ENCODE measurements at places on chromosomes 5 and 9.

- no peak for DNase-seq
These were observed 36.9 kb upstream of the TNPO1 start for GRCh38 chr5:72779520-72779919.

DNA sequence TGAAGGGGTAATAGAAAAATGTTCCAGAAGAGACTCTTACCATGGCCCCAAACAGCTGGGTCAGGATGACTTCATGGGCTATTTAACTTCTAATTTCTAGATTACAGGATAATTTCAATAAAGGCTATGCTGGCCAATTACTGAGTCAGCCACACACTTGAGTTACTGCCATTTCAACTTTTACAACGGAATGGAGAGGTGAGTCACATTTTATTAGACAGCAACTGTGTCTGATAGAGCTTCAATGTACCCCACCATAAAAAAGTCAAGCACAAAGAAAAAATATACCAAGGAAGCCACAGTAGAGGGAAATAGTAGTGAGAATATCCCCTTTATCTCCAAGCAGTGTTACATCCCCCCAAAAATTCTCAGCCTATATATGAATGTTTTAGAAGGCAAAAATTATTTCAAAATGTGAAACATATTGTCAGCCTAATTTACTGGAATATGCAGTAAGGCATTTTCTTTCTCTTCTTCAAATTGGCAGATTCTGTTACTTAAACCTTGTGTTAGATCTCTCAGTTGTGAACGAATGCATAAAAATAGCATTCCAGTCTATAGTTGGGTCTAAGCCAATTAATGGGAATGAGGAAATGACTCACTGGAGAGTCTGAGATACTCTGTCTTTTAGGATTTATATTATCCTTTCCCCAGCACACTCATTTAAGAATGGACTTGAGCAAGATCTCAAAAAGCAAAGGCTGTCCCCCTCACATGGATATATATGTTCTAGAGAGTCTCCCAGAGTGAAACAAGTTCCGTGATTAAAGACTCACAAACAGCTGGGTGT lies 47.1 kb upstream of the RAI14 start:
- no peak for DNase-seq

DNA sequence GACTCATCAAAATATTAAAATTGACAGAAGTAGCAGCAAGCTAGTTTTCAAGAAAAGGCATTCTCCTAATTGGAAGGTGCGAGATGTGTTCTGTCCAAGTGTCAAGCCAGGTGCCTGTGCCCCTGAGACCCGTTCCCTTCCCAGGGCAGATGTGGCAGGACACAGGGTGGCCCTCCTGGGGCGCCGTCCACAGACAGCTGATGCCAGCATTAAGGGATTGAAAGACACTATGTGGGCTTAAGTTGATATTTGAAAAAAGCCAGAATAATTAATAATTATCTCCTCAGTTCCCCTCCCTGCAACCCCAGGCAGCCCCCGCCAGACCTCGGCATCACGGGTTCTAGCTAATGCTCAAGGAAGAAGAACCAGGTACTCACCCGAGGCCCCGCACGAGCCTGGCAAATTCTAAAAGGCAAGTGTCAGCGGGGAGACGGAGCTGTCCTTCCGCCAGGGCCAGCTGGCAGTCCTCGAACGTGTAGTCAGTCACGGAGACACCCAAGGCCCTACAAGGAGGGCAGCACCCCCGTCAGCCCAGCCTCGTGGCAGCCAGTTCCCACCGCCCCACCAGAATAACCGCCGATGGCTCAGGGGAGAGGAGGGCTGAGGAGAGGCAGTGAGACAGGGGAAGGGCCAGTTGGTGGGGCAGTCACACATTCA lies 29.1 kb upstream of the SLC6A3 start:
- DNase-seq, result no peak

DNA sequence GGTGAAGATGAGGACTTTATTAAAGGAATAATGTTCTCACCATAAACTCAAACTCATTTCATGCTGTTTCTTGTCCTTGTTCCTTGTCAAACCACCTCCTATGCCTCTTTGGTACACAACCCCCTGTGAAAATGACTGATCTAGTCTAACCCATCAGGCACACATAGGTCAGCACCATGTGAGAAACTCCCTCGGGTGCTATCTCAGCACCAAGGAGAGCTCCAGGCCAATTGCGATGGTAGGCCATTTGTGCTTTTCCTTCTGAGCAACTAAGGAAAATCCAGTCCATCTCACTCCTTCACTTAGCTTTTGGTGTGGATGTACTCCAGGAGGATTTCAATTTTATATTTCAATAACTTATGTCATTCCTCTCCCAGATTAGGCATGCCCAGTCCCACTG lies 199.8 kb downstream of the ZNF608 start:
- DNase-seq, result no peak

GRCh38 chr5:173488144-173488543 lies 128.3 kb downstream of the BOD1 start:
- no peak for DNase-seq

GRCh38 chr5:151772029-151772845 lies 483 bp downstream of the G3BP1 start:
- DNase-seq, result peak; percentile 29

Data from effector CD8-positive, alpha-beta T cell (primary cell).